ENCODE measurements at places on chromosomes 2 and 18. TPM values are rescaled to one million over a fixed set of nuclear protein-coding genes. Genes with fewer than 3 reads are reported as not detected.

Gene SALL3
- total RNA-seq = 7.7 TPM

- no peaks in the 10 kb centered on the region for H3K36me3 ChIP-seq
- peaks cover 22% of the 10 kb centered on the region for H3K4me1 ChIP-seq
- H3K27me3 ChIP-seq = peaks cover 3% of the 10 kb centered on the region
- H3K27ac ChIP-seq = no peak overlapping the region
- peak; percentile 18 for DNase-seq
- no peak overlapping the region for H3K4me3 ChIP-seq
Measured at GRCh38 chr2:71713581-71714580, 260.5 kb downstream of the DYSF start.

DNA sequence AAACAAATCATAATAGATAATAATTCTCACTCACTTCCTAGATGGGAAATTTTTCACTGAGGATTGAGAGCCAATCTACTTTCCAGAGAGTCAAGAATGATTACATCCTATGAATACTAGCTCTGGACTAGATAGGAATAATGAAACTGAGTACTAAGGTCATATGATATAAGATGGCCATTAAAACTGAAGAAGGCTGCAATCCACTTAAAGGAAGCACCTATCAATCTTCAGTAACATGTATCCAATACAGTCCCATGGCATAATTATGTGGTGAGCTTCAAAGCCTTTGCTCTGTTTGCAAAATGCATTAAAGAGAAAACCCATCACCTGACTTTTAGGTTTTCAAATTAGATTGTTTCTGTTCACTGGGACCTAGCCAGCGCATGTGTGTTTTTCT lies 398.0 kb upstream of the MEIS1 start:
- H3K4me1 ChIP-seq = no peaks in the 10 kb centered on the region
- H3K27ac ChIP-seq = no peak overlapping the region
- no peak for DNase-seq
- H3K4me3 ChIP-seq = no peak overlapping the region
- H3K27me3 ChIP-seq = no peaks in the 10 kb centered on the region
- H3K36me3 ChIP-seq = no peaks in the 10 kb centered on the region

DNA sequence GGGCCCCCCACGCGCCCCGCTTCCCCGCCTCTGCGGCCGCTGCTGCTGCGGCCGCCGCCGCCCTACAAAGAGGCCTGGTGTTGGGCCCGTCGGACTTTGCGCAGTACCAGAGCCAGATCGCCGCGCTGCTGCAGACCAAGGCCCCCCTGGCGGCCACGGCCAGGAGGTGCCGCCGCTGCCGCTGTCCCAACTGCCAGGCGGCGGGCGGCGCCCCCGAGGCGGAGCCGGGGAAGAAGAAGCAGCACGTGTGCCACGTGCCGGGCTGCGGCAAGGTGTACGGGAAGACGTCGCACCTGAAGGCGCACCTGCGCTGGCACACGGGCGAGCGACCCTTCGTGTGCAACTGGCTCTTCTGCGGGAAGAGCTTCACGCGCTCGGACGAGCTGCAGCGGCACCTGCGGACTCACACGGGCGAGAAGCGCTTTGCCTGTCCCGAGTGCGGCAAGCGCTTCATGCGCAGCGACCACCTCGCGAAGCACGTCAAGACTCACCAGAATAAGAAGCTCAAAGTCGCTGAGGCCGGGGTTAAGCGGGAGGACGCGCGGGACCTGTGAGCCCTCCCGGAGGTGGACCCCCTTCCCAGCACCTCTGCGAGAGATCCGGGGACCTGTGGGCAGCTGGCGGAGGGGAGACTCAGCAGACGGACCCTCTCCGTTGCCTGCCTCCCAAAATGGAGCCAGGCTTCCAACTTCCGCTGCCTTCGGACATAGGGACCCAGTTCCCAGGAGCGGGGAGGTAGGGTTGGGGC lies 1.9 kb downstream of the SP5 start:
- no peaks in the 10 kb centered on the region for H3K36me3 ChIP-seq
- no peak for DNase-seq
- no peak overlapping the region for H3K4me3 ChIP-seq
- H3K27ac ChIP-seq = no peak overlapping the region

DNA sequence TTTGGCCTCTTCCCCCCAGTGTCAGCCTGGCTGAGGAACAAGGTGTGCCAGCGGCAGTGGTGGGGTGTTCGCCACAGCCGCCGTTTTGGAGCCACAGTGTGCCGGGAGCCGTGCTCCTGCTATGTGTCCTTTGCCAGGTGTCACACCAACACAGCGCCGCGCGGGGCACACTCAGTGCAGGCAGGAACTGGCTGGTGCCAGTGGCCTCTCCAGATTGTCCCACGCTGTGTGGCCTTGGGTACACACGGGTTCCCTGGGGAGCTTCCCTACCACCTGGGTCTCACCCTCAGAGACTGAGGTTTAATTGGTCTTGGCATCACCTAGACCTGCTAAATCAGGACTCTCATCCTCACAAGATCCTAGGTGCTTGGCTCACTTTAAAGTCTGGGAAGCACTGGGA lies 171.6 kb downstream of the LDLRAD4 start:
- H3K36me3 ChIP-seq = no peaks in the 10 kb centered on the region
- H3K4me1 ChIP-seq = peaks cover 8% of the 10 kb centered on the region
- H3K4me3 ChIP-seq = no peak overlapping the region
- H3K27ac ChIP-seq = no peak overlapping the region
- DNase-seq = no peak
- H3K27me3 ChIP-seq = peaks cover 4% of the 10 kb centered on the region

GRCh38 chr2:152493417-152493816 lies 158.4 kb downstream of the FMNL2 start:
- no peaks in the 10 kb centered on the region for H3K27me3 ChIP-seq
- no peak overlapping the region for H3K4me3 ChIP-seq
- no peak overlapping the region for H3K27ac ChIP-seq
- H3K4me1 ChIP-seq = peaks cover 6% of the 10 kb centered on the region
- H3K36me3 ChIP-seq = no peaks in the 10 kb centered on the region
